ENCODE measurements at places on chromosomes 16 and 17.

DNA sequence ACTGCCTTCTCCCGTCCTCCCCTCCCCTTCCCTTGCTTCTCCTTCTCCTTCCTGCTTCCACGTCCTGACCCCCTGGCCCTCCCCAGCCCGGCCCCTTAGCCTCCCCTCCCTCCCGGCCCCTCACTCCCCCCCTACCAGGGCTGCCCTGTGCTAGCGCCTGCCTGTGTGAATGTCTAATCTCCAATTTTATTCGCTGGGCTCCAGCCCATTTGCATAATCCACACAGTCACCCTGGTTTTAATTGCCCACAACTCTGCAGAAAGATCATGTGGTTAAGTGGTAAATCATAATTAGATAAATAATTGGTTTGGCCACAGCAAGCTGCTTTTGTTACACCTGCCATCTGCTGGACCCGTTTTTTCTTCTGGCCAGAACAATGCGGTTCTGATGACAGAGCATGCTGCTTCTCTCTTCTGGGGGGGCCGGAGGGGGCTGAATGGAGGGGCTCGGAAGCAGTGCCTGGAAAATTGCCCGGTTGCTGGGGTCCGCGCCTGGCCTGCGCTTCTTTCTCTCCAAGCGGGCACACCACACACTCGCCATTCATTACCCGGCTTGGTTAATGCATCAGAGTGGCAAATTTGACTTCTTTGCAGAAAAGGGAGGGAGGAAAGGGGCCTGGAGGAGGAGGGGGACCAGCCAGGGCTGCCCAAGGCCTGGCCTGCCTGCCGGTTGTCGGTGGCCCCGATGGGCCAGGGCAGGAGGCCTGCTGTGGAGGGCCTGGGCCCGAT is 19.5 kb upstream of the GSE1 start:
- DNase-seq: no peak

- no peak for DNase-seq
These were observed 24.2 kb downstream of the GJD3 start for GRCh38 chr17:40340327-40340726.

DNA sequence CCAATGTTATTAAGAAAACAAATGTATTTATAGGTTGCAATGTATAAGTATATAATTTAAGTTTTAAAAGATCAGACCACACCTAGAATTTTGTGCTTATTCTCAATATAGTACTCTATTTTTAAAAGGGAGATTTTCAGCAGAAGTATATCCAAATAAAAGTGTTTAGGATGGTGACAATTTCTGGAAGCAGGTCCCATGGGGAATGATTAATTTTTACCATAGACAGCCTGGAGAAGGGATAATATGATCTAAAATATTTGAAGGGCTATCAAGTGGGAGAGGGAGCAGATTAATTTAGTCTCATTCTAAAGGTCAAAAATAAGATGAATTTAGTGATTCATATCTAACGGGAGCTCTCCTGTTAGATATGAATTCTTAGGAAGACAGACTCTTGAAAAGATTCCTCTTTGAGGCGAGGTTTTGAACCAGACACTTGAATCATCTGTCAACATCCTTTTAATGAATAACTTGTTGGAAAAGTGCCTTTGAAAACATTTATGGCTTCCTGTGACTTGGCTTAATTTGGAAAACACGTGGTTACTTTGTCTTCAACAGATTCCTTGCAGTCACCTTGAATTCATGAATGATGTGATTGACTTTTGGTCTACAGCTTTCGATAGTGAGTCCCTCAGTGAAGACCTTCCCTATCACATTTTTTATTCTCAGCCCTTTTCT is 29.3 kb upstream of the SMIM36 start:
- DNase-seq: no peak

DNA sequence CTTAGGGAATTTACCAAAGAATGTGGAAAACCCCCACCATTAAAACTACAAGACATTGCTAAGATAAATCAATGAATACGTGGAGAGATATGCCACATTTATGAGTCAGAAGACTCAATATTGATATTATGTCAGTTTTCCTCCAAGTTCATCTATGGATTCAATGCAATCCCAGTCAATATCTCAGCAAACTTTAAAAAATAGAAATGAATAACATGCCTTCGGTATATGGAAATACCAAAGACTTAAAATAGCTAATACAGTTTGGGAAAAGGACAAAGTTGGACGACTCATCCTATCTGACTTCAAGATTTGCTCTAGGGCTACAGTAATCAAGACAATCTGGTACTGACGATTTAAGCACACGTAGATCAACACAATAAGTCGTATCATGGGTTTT is 31.2 kb downstream of the PIK3R5 start:
- DNase-seq: no peak

DNA sequence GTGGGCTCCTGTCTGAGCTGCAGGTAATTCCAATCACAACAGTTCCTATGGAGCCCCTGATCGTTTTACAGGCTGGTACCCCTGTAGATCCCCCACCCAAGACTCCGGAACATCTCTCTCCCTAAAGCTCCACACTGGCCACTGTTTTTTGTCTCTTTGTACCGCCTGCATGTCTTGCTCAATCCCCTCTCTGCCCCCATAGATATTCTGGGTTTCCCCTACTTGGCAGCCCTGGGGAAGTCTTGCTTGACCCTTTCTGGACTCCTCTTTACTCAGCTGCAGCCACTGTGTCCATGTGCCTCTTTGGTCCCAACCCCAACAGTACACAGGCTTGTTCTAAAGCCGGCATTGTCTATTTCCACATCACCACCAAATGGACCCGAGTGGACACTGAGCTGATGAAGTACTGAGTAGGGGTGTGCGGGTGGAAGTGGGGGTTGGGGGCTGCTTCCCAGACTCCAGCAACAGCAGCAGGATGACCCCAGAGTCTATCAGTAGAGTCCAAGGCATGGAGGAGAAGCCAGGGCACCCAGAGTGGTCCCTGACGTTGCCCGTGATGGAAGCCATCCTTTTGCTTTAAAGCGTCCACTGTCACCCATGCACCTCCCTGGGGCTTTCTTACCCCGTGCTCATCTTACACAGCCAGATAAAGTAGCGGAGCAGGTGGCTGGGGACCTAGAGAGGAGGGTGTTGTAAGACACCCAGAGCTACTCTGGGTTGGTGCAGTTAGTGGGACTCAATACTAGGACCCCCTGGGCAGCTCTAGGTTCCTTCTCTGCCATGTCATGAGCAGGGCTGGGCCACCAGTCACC is 6.4 kb downstream of the CD300LB start:
- DNase-seq: no peak

- DNase-seq: no peak
These were observed 33.3 kb downstream of the TRIM25 start for GRCh38 chr17:56880571-56880970.

DNA sequence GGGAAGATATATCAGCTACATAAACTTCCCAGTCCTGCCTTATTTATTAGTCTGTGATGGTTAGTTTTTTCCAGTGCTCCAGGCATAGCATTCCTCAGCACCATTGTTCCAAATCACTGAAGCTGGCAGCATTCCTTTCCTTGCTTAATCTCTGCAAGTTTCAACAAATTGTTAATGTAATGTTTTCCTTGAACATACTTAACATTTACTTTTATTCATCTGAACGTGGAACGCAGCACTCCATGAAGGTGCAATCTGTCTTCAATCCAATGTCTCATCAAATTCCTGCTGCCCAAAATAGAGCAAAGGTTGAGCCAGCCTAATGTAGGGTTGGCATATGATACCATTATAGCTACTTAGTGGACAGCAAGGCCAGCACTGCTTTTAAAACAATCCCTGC is 441.1 kb upstream of the RBFOX1 start:
- no peak for DNase-seq

DNA sequence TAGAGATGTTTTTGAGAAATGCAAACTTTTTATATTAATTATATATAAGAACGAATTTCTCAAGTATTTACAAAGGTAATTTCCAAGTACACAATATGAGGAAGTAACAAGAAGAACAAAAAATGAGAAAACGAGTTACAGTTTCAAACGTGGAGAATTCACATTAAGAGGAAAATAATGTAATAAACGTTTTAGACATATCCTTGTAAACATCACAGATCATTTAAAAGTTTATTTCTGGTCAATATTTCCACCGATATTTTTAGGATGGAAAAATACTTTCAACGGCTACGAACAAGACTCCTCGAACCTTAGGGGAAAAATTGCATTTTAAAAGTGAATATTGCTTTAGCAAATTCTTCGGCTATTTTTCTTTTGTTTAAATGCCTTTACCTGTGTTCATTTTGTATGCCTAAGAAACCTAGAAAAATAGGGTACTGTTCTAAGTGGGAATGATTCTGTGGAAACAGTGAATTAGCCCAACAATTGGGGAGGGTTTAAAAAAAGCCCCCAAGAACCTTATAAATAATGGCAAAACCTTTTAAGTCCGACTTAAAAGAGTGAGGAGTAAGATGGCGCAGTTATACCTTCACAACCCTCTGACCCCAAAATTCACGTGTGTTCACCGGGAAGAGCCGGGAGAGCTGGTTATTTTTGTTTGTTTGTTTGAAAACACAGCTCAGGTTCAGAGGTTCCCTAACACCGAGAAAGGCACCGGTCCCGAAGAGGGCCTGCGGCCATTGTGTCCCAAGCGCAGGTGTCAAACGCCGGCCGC is 3.3 kb downstream of the HNF1B start:
- DNase-seq: no peak

DNA sequence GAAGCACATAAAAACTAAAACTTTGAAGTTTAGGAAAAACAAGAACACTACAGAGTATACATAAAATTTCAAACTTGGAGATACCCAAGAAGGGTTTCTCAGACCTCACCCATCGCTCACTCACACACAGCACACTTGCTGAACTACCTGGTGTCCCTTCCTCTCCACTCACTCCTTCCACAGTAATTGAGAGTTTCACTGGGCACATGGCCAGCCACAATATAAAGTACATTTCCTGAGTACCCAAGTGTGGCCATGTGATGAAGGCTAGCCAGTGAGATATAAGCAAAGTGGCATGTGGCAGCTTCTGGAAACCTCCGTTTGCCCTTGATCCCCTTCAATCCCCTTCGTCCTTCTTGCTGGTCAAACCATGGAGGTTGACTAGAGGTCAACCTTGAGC is 11.9 kb downstream of the TOX3 start:
- DNase-seq: no peak

GRCh38 chr17:29582772-29583171 is 6.7 kb downstream of the GIT1 start:
- DNase-seq: no peak

DNA sequence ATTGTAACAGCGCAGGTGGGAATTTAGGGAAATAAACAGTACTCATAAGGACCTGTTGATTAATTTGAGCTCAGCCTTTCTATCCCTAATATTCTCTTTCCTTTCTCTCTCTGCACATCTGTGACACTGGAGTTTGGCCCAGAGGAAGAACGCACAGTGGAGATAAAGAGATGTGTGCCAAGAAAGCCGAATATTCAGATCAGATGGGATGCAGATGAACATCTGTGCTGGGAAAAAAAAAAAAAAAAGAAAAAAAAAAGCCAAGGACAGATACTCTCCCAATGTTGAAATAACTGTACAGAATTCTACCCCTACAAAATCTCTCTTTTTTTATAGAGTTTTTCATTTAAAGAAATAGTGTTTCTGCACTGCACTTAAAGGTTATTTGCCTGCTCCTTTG is 485.4 kb downstream of the KCNJ2 start:
- DNase-seq: no peak

GRCh38 chr16:19185510-19185851 is 17.4 kb downstream of the SYT17 start:
- DNase-seq: no peak

DNA sequence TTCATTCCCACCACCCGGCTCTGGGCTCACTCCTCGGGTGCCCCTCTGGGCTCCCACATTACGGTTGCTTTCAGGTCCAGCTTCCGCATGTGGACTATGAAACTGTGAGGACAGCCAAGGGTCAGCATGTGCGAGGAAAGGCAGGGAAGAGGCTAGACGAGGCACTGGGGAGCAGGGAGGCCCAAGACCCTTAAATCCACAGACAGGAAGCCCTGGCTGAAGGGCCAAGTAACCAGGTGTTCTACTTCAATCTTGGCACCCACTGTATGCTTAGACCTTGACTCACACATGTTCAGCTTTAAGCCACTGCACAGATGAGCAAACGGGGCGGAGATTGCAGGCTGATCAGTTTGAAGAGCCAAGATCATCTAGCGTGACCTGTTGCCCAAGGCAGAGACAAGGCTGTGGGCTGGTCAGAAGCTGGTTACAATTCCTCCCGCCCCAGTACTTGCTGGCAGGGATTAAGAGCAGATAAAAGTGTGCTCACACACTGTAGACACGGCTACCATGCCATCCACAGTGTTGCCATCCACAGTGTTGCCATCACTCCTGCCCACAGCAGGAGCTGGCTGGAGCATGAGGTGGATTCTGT is at the start of gene CES4A:
CES4A (plus strand) TSS at position 393 of the 592 bp plus-strand sequence; CDS start at position 577, 184 bp downstream.
- DNase-seq: no peak

DNA sequence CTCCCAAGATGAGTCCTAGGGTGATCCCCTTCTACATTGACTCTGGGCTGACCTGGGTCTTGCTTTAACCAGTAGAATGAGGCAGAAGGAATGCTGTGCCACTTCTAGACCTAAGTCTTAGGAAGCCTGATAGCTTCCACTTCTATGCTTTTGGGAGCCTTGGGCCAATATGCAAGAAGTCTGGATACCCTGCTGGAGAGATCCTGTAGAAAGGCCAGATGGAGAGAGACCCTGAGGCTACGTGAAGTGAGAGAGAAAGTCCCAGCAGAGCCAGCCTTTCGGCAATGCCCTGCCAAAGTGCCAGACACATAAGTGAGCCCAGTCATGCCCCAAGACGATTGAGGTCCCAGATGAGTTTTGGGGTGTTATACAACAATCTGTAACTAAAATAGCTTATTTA is 1.7 kb downstream of the KRT222 start:
- no peak for DNase-seq

GRCh38 chr16:59905131-59905530 is 1171.0 kb upstream of the GOT2 start:
- no peak for DNase-seq

DNA sequence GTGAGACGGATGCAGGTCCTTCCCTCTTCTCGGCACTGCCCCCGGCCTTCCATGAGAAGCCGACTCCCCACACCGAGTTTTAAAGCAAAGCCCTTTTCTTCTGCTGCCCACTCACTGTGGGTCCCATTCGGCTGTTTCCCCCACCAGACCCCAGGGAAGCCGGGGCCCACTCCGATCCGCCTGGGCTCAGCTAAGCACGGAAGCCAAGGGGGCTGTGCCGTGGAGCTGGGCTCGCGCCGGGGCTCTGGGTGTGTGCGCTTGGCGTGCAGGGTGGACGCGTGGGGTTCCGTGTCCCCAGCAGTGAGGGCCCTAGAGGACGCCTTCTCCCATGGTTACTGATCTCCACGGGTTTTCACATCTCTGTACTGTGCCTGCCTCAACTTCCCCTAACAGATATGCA is 68.5 kb downstream of the KLHDC4 start:
- no peak for DNase-seq

GRCh38 chr16:47956916-47957315 is 198.9 kb downstream of the ABCC12 start:
- DNase-seq: no peak

GRCh38 chr16:81718637-81719036 is 60.5 kb upstream of the PLCG2 start:
- no peak for DNase-seq
